ENCODE measurements at places on chromosomes 2 and 18.

DNA sequence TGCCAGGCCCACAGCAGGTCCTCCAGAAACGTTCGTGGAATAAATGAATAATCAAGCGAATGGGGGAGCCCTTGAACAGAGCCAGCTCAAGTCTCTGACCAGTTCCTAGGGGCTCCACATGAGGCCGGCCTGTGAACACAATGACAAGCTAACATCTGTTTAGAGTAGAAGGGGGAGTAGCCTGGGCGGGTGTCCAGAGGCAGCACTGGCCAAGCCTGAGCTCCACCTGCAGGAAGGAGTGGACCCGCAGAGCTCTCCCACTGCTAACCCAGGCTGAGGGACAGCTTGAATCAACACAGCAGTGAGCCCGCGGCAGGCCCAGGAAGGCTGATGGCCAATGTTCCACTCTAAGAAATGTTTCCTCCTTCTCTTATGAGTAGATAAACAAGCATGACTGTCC lies 234.8 kb upstream of the RAB6C start:
- DNase-seq = no peak

DNA sequence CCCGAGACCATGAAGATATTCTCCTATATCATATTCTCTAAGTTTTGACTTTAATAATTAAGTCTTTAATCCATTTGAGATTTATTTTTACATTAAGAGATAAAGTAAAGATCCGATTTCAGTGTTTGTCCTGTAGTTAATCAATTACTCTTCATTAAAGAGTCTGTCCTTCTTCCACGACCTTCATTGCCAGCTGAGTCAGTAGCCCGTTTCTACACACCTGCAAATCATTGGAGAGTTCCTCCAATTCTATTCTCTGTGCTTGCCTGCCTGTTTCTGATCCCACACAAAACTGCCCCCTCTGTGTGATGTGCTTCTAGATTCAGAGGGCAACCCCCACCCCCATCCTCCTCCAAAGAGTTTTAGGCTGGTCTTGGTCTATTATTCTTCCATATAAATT lies 119.2 kb downstream of the KCNF1 start:
- no peak for DNase-seq

GRCh38 chr2:32355976-32356680 lies 695 bp upstream of the BIRC6 start:
- no peak for DNase-seq

- DNase-seq = no peak
These were observed 327.1 kb upstream of the GALNT5 start for GRCh38 chr2:156930423-156930822.

DNA sequence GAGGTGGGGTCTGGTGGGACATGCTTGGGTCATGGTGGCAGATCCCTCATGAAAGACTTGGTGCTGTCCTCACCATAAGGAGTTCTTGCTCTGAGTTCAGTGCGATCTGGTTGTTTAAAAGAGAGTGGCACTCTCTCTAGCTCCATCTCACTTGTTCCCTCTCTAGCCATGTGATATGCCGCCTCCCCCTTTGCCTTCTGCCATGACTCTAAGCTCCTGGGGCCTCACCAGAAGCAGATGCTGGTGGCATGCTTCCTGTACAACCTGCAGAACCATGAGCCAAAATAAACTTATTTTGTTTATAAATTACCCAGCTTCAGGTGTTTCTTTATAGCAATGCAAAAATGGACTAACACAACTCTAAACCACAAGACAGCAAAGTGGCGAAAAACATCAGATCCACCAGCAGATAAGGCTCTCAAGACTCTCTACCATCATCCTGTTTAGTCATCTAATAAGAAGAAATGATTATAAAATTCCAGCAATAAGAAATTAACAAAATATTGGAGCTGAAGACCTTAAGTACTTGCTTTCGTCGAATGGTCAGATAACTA lies 75.5 kb downstream of the OLA1 start:
- no peak for DNase-seq

GRCh38 chr18:56443166-56443907 lies 195.1 kb downstream of the TXNL1 start:
- DNase-seq = no peak

DNA sequence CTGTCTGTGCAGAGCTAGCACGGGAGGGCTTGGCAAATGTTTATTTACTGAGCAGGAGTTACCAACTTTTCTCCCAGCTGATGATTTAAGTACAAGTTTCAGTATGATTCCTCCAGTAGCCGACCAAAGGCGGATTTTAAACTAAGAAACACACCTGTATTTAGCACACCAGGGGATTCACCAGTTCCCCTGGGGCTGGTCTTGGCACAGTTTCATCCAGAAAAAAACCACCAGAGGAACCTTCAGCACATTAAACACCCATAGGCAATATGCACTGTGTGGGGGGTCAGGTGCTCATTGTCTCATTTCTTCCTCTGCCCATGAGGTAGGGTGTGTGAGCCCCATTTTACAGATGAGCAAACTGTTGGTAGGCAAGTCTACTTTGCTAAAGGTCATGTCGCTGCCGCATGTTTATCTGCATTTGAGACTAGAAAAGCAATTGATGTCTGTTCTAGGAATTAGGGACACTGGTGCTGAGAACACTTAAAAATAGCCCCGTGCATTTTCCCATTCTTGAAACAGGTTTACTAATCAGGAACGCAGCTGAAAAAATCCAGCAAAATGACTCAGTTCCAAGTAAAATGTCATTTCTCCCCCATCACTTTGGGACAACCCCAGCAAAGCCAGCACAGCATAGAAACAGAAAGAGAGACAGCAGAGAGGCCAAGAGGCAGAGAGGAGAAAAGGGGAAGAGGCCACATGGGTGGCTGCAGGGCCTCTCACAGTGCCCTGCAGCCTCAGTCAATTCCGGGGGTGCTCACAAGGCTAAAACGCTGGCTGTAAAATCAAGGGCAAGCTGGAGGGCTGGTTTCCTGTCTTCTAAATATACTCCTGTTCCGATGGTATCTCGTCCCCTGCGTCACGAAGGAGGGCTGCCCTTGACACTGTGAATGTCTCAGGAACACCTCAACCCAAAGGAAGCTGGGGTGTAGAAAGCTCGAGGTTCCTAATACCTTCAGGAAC lies 166.8 kb upstream of the ID2 start:
- DNase-seq = peak; percentile 91

DNA sequence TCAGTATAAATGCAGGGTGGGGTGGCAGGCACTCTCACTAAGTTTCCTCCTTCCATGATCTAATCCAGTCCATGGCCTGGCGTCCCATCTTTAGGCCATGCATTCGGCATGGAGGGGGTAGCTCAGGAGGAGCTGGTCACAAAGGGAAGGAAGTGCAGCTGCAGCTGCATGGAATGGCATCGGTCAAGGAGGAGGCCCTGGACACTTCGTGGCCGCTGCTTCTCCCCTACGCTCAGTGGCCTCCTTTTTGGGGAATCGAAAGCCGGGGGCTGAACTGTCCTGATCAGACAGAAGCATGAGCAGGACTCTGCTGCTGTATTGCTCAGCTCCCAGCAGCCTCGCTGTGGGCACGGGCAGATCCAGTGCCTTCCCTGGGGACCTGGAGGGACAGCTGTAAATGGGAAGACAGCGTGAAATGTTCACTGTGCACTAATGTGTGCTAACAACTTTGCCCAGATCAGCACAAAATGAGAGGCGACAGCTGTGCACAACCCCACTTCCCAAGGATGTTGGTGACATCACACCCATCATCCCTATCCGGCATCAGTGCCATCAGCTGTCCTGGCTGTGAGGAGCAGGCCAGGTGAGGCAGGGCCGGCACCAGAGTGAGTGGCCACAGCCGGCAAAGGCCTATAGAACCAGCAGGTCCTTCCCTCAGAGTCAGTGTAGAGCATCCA lies 520.1 kb upstream of the RAB6C start:
- DNase-seq = no peak

DNA sequence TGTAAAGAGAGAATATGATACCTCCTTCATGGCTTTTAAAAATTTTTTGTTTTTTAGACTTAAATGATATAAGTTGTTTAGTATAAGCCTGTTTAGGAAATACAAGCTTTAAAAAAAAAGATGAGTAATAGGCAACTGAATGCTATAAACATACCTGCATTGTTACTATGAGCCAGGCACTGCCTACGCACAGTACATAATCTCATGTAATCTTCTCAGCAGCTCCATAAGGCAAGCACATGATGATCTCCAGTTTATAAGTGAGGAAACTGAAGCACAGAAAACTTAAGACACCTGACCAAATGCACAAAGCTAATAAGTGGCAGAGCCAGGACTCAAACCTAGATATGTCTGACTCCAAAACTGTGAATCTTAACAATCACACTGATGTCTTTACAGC lies 156.3 kb upstream of the SLC1A4 start:
- no peak for DNase-seq

GRCh38 chr2:204670756-204671155 lies 125.5 kb downstream of the PARD3B start:
- no peak for DNase-seq

DNA sequence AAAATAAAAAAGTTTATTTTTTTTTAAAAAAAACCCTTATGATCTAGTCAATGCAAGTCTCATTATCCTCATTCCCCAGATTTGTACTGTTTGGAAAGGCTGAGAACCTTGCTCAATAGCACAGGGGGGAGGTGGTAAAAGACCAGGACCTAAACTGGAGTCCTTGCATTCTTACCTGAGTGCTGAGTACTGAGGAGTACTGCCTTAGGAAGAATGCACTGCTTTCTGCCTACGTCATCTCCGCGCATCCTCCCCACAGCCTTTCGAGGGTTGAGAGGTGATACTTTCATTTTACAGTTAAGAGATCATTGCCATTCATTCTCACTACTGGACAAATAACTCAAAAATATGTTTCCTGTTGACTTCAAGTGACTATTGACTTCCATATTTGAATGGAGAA lies 73.8 kb downstream of the MAP3K20 start:
- DNase-seq = no peak

DNA sequence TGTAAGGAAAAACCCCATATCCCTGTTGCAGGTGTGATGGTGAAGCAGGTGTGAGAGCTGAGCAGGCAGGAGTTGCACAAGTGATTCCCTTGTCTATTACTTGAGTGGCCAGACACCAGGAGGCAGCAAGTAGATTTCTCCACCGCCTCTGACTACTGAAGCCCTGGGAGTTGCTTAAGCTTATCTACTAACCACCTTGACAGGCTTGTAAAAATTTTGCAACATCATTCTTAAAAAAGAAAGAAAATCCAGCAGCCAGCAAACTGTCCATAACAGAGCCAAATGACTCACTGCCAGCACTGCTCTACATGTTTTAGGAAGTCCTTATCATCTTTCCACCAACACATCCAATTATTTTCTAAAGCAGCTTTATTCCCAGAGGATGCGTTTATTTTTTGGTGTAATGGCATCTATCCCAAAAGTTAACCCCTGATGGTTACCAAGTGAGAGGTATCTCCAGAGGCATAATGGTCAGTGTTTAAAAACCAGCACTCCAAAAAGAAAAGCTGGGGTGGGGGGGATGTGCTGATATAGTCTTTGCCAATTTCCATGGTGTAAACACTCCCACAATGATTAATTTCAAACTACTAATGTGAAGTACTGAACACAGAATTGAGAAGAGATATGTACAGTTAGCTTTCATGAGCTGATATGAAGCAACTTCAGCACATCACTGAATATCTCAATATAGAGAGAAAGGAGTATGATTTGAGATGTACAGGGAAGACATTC lies 16.3 kb upstream of the GPR39 start:
- DNase-seq = no peak

GRCh38 chr2:72625366-72625765 lies 200.5 kb downstream of the EXOC6B start:
- no peak for DNase-seq

DNA sequence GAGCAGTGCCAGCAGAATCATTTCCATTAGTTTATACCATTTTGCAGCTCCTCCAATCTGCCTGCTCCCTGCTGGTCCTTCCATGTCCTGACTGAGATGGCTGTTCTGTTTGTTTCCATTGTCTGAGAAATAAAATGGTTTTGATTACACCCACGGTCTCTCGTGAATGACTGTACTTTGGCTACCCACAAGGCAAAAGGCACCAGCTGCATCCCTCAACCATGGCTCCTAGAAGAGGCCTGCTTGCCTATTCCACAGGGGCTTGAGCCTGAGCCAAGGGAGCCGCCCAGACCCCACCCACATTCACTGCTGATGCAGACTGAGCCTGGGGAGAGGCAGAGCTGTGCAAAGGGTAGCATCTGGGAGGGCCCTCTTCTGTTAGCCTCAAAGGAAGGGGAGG lies 31.2 kb downstream of the MARCHF4 start:
- no peak for DNase-seq

GRCh38 chr2:57146951-57147350 lies 899.7 kb upstream of the VRK2 start:
- no peak for DNase-seq

- no peak for DNase-seq
These were observed 305.2 kb downstream of the CLIP4 start for GRCh38 chr2:29420464-29420863.

- DNase-seq = no peak
These were observed 314.1 kb upstream of the TRIB2 start for GRCh38 chr2:12402440-12403139.

DNA sequence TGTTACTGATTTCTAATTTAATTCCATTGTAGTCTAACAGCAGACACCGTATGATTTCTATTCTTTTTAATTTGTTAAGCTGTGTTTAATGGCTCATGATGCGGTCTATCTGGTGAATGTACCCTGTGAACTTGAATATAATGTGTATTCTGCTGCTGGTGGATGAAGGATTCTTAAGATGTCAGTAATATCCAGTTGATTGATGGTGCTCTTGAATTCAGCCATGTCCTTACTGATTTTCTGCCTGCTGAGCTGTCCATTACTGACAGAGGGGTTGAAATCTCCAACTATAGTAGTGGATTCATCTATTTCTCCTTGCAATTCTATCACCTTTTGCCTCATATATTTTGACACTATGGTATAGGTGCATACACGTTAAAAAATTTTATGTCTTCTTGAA lies 373.3 kb upstream of the RAB12 start:
- no peak for DNase-seq

DNA sequence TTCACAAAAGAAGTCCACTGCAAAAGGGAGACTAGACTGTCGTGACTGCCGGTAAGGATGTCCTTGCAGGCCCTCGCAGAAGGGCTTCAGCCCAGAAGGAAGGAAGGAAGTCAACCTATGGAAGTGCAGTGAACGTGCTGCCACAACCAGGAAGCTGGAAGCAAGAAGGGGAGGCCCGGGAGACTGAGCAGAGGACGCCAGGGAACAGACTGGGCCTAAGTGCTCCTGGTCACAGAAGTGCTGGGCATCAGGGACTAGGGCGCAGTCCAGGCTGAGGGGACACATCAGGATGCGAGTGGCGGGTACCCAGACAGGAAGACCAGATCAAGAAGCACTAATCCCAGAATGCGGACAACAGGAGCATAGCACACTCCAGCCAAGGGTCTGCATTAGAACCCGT lies 78.8 kb downstream of the PIEZO2 start:
- DNase-seq = no peak
